ENCODE measurements at places on chromosomes 6 and 20.

DNA sequence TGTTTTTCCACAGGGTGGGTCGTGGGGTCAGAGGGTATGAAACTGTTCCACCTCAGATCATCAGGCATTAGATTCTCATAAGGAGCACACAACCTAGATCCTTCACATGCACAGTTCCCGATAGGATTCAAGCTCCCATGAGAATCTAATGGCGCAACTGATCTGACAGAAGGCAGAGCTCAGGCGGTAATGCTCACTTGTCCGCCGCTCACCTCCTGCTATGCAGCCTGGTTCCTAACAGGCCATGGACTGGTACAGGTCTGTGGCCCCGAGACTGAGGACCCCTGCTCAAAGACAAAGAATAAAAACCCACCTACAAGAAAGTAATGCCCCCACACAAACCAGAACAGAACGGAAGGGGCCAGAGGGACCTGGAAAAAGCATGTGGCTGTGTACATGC, 76.1 kb upstream of the SNX9 start:
- DNase-seq = no peak

DNA sequence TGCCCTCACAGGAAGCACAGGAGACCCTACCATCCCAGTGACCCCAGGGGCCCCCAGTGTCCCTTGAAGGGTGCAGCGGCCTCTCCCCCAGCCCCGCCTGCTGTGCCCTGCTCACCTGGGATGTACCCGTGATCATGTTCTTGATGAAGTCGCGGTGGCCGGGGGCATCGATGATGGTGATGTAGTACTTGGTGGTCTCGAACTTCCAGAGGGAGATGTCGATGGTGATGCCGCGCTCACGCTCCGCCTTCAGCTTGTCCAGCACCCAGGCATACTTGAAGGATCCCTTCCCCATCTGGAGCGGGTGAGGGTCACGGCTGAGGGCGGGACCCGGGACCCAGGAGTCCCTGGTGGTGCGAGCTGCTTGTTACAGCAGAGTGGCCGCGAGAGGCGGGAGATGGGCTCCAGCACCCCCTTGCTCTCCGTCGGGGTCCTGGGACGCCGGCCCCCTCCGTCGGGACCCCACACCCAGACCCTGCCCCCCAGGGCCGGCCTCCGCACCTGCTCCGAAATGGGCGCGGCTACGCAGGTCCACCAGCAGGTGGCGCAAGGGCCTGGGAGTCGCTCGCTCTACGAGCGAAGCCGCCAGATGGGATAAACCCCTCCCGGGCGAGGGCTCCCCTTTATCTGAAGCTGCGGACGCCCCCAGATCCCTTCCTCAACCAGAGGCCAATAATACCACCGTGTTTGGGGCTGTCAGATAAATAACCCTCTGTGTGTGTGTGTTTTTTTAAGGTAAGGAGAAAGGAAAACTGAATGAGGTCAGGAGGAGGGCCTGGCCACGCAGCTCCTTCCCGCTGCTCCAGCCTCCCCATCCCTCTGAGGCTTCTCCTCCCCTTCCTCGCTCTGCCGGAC, 2.9 kb downstream of the EEF1A2 start:
- peak; percentile 68 for DNase-seq

DNA sequence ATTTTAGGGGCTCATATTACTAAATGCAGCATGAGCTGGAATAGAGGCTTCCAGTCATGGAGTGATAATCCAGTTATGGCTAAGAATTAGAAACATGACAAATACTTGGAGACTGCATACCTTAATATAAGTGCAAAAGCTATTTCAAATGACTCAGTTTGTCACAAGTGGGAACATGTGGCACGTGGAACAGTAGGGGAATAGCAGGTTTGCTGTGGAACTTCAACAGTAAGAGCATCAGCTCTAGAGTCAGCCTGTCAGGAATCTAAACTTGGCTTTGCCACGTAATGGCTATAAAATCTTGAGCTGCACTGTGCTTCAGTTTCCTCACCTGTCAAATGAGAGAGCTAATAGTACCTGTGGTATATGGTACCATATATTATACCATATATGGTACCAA, 62.1 kb downstream of the HTR1B start:
- DNase-seq = no peak

GRCh38 chr6:97440590-97441176, 157.7 kb upstream of the MMS22L start:
- peak; percentile 78 for DNase-seq

- no peak for DNase-seq
These were observed 38.1 kb downstream of the FAM50B start for GRCh38 chr6:3887150-3887700.

GRCh38 chr20:32069711-32070110, 17.7 kb downstream of the HCK start:
- no peak for DNase-seq

GRCh38 chr6:19333936-19334335, 503.2 kb upstream of the ID4 start:
- peak; percentile 25 for DNase-seq

GRCh38 chr20:2023151-2023550, 29.3 kb upstream of the PDYN start:
- no peak for DNase-seq

GRCh38 chr6:118353564-118353963, 194.5 kb upstream of the PLN start:
- no peak for DNase-seq

- DNase-seq = no peak
These were observed 99.0 kb upstream of the FOXQ1 start for GRCh38 chr6:1212919-1213318.

DNA sequence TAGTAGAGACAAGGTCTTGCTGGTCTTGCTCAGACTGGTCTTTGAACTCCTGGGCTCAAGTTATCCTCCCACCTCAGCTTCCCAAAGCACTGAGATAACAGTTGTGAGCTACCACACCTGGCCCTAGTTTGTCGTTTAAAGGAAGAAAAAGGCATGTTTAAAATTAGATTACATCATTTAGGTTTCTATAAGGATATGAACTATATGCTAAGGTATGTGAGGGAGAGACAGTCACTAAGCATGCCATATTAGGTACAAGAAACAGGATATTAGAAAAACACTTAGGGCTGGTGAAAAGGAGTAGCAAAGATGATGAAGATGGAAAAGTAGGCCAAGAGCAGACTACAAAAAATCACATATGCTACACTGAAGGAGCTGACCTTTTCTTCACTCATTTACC, 106.4 kb downstream of the ASCC3 start:
- no peak for DNase-seq

DNA sequence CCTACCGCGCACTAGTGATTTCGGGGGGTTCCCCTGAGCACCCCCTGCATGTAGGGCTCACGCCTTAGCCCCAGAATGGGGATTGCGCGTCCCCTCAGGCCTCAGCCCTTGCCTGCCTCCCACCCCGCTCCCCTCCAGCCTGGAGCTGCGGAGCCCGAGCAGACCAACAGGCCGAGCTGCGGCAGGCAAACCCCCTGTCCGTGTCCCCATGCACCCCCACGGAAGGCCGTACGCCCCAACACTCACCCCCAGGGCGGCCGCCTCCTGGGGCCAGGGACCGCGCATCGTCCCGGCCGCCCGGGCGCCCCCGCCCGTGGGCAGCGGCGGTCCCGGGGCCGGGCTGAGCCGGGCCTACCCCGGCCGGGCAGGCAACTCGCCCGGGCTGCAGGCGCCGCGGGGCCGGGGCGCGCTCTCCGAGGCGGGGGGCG, 1.2 kb upstream of the KCNB1 start:
- no peak for DNase-seq

DNA sequence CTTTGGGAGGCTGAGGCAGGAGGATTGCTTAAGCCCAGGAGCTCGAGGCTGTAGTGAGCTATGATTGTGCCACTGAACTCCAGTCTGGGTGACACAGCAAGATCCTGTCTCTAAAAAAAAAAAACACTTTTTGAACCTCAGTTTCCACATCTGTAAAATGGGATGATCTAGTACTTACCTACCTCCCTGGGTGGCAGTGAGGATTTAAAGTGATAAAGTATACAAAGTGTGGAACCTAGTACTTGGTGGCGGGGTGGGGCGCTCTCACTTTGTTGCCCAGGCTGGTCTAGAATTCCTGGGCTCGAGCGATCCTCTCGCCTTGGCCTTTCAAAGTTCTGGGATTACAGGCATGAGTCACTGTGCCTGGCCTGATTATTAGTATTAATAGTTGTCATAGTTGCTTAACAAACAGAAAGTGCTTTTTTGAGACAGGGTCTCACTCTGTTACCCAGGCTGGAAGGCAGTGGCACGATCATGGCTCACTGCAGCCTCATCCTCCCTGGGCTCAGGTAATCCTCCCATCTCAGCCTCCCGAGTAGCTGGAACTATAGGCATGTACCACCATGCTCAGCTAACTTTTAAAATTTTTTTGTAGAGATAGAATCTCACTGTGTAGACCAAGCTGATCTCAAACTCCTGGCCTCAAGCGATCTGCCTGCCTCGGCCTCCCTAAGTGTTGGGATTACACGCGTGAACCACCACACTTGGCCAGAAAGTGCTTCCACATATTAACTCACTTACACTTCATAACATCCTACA, 7.0 kb upstream of the PLTP start:
- DNase-seq = no peak

GRCh38 chr6:44353336-44353735, 10.9 kb downstream of the SPATS1 start:
- no peak for DNase-seq

DNA sequence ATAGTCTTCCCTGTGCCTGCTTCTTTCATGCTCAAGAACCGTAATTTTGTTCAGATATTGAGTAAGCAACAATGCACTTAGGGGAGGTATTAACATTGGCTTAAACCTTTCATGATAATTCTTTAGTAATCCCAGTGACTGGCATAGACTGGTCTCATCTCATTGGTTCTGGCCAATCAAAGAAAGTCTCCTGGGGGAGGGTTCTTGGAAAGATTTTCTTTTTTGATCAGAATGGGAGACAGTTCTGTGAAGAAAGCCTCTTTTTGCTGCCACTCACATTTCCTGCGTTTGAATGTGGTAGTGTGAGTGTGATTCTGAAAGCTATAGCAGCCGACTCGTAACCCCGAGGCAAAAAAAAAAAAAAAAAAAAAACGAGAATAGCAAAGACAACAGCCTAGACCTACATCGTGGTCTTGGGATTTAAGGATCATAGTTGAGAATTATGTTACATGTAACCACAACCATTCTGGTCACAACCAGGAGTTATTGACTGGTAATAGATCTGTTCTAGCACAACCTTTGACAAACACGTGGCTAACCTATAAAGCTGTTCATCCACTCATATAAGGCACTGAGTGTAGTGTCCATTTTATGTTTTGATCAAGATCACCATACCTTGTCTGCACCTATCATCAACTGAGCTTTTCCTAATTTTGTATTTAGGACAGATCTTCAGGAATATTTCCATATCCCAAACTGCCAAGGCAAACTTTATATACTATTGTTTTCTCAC, 15.1 kb upstream of the TMEM217 start:
- DNase-seq = no peak

GRCh38 chr6:79073888-79074287, 4.2 kb downstream of the PHIP start:
- no peak for DNase-seq

DNA sequence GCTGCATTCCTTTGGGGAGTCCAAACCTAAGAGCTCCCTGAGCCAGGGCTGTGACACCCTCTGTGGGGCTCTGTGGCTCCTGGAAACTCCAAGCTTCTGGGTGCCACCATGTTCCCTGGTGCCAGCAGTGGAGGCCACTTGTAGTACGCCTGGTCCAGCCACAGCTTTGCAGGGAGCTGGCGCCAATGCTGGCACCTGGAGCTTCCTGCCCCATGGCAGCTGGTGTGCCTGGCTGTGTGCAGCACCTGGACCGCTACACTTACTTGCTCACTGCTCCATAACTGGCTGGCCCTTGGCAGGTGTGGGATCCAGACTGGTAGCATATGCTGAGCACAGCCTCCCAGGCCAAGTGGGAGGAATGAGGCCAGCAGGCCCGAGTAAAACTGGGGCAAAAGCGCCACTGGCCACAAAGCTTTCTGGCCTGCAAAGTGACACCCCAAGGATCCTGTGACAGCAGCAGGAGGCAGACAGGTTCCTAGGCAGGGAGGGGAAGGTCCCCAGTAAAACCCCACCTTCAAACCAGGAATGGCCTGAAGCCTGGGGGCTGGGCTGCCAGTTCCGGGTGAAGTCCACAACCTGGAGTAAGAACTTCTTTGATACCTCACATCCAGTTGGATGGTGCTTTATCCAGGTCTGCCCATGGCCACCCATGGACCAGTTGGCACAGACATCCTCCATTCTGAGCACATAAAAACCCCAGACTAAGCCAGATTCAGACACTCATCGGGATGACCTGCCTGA, 461.0 kb downstream of the TBC1D32 start:
- DNase-seq = no peak

GRCh38 chr20:35618263-35619131, 2.9 kb downstream of the SPAG4 start:
- peak; percentile 31 for DNase-seq

DNA sequence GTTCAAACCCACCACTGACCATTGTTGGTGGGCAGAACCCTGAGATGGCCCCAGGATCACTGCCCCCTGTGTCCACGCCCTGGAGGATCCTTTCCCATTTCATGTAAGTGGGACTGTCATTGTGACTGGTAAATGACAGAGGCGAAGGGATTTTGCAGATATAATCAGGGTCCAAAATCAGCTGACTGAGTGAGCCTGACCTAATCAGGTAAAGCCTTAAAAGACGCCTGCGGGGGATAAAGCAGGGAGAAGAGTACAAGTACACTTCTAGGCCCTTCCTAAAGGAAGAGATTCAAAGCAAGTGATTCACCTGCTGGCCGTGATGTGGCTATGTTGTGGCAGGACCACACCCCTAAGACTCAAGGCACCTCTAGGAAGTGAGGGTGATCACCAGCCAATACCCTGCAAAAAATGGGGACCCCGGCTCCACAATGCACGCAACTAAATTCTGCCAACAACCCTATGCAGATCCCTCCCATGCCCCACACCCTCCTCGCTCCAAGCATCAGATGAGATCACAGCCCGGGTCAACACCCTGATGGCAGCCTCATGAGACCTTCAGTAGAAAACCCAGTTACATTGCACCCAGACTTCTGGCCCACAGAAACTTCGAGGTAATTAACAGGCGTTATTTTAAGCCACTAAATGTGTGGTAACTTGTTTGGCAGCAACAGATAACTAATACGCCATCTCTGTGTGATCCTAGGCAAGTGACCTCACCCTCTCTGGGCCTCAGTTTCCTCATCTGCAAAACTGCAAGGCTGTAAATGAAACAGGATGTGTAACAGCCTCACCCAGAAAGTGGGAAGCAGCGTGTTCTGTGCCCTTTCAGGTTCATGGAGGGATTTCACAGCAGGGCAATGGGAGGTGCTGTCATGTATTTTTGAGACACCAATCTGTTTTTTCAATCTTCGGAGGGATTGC, 11.3 kb downstream of the PREX1 start:
- no peak for DNase-seq

DNA sequence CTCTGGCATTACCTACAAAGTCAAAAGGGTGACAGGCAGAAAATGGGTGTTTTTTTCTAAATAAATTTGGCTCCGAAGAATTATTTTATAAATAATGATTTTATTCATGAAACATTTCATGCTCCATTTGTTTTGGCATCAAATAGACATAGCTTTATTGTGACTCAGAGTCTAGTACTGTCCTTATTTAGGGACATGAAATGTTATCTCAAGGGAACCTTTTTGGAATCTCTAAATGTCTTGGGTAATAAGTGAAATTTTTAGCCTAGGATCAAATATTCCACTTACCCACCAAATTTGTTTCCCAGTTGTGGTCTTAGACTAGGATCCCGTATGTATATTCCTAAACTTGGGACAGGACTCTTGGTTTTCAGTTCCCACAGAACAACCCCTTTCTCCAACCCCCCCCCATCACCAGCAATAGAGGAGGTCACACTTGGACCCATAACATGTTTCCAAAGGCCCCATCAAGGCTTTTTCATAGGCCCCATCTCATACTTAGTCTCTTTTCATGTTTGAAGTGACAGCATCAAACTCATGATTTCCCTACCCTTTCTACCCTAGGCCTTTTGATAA, 81.8 kb downstream of the JAG1 start:
- no peak for DNase-seq

- no peak for DNase-seq
These were observed 182.6 kb upstream of the JAG1 start for GRCh38 chr20:10856237-10857015.

All from OCI-M1 (cell line).